ENCODE measurements at places on chromosomes 2 and 18.

DNA sequence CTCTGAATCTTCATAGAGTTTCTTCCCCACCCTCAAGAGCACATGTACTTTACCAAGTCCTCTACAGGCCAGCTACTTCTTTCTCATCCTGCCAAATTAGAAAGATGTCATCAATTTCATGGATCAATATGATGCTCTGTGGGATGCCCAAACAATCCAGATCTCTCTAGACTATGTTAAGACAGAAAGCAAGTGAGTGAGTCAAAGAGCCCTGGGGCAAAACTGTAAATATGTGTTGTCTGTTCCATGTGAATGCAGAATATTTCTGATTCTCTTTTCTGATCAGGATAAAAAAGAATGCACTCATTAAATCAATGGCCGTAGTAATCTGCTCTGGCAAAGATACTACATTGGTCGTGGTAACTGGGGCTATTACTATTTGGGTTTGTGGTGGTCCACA lies 53.1 kb upstream of the ROCK2 start:
- no peak for DNase-seq

DNA sequence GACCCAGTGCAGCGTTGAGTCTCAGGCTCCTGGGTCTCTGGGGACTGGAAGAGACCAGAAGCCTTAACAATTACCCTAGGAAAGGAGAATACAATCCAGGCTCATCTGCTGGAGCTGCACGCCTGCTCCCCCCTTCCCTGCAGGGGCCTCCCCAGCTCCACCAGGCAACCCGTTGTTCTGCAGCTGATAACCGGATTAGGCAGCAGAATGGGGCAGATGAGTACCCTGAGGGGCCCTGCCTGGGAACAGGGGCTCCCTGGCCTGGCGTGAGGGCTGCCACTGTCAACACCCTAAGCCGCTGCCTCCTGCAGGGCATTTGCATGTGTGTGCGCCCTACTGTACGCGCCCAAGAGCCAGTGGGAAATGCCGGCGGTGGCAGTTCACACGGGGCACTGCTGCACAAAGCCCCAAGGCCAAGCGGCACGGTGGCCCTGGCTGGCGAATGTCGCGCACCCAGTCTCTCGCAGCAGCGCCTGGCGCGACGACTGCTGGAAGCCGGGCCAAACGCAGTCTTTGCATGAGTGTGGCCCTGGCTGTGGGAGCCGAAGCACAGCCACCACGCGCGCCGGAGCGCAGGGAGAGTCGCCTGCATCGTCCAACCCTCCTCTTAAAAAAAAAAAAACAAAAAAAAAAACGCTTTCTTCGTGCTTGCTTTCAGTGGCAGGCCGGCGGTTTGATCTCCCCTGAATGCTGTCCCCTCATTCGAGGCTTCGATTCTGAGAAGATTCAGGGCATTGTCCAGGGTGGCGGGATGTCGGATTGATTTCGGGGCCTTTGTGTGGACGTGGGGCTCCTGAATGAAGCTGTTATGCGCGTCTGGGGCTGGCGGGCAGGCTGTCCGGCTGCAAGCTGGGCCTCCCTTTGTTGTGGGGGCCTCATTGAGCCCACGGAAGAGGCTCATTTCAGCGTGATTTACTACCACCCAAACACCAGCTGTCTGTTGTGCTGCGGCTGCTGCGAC lies 63.8 kb downstream of the SETBP1 start:
- no peak for DNase-seq

DNA sequence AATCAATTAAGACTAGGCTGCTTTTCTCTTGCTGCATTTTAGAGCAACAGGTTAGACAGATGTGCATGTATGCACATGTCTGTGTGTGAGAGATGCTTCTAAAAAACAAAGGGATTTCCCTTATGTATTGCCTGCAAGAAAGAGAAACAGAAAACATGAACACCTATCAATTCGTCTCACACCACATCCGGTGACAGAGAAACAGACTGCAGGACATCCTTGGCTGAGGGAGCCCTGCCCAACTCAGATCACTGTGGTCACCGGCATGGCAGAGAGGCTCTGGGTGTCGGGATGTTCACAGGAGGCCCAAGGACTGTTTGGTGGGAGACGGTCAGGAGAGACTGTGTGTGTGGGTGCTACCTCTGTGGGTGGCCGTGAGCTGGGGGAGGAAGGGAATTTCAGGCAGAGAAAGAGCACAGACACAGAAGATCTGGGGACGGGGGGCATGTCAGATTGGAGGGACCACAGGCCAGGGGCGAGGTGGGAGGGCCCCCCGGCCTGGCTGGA lies 24.9 kb downstream of the FHL2 start:
- no peak for DNase-seq

DNA sequence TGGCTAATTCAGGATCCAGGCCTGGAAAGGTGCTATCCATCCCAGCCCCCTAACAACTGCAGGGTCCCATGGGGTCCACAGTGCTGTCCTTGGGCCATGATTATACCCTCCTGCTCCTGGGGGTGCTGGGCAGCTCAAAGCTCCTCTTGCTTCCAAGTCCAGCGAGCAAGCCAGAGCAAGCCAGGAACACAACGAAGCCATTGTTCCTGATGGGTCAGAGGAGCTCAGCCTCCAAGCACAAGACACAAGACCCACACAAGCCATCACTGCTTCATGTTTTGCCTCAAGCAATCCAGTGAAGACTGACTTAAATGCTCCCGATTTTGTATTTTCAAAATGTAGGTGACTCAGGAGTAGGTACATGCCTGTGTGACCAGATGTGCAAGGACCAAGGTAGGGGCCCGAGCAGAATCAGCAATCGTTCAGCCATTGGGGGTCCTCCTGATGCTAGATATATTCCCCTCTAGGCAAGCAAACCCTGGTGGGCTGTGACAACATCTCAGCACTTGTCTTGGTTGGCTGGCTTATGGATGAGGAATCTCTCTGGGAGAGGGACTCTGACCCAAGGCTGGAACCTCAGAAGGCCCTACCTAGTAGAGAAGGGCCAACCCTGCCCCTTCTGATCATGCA lies 90.8 kb downstream of the EPAS1 start:
- no peak for DNase-seq

- no peak for DNase-seq
Measured at GRCh38 chr2:118848381-118849225, 1.2 kb upstream of the EN1 start.

GRCh38 chr2:85921659-85922058 lies 32.9 kb upstream of the ST3GAL5 start:
- no peak for DNase-seq

DNA sequence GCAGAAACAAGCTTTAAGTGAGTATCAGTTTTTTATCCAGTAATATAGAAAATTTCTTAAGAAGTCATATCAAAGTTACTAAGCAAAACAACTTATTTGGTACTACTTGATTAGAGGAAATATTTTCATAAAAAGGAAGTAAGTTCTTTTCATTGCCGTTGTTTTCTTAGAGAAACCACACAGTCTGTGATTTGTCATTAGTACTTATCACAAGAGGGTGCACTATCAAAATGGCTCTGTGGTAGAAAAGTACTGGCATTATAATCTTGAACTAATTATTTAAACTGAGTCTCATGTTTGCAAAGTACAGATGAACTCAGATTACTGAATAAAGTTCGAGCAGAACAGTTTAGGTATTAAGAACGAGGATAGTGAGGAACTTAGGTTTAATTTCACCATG lies 93.4 kb downstream of the IKZF2 start:
- DNase-seq, result no peak

DNA sequence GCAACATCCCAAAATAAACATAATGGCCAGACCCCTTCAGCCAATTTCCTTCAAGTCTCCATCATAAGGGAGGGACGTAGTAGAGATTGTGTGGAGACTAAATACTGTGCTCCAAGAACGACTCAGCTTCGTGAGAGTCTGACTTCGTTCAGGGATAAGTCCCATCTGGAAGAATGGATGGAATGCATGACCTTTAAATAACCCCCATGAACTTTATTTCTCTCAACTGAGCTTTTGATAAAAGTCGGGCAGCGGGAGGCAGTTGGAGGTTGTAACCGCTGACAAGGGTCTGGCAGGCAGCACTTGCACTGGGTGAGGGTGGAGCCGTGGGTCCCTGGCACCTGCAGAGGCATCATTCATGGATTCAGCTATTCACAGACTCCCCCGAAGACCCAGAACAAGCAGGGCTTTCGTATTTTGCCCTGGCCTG lies 115.9 kb downstream of the ZFP36L2 start:
- no peak for DNase-seq

DNA sequence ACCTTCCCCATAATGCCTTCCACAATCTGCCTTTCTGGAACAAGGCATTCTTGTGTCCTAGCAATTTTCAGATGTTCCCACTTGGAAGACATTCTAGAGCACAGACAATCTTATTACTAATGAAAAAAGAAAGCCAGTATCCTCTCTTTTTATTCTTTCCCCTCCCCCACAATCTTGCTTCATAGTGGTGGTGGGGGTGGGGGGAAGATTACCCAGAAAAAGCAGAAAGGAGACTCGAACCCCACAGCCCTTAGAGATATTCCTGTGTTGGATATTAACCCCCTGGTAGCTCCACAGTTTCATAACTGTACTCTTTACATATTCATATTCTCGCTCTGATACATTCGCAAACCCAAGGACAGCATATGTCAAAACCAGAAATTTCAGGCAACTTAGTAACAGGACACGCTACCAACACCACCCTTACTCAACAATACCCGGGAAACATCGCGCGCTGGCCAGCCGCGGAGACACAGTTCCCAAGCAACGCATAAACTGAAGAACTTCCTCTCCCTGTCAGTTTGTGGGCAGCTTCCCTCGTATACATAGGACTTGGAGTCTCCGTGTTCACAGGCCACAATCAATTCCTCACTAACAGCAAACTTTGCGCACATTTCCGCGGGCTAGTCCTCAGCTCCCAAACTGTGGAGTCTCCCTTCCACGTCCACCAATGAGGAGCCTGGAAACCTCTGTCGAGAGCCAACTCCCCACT lies 793 bp downstream of the NR4A2 start:
- peak; percentile 28 for DNase-seq

- DNase-seq, result no peak
Measured at GRCh38 chr2:215579809-215580208, 143.9 kb upstream of the FN1 start.

DNA sequence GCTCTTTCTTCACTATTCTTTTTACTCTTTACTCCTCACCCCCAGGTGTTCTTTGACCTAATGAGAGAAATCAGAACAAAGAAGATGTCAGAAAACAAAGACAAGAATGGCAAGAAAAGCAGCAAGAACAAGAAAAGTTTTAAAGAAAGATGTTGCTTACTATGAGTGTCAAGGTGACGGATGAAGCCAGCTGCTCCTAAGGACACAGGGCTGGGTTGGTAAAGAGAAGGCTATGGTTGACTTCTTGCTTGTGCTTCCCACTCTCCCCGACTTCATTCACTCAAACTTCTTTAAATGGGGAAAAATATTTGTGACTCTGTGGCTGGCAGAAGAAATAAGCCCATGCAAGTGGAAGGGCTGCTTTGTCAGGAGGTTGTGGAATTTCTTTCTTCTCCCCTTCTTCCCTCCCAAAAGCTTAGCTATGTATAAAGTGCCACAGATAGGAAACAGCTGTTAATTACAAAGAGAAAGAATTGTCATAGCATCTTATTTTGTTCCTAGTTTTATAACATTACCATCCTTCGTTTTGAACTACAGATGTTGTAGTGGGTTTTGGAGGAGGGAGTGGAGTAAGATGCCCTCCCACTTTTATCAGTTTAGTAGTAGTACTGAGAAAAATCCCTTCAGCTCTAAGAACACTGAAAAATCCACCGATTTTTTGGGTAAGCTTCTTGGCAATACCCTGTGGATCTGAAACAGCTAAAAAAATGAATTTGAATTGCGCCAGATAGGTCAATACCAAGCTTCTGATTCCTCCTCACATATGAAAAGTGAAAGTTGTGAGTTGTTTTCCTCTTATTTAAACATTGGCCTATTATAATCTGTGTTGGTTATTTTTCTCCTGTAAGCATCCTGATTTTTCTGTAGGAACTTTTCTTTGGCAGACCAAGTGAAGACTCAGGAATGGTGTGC lies 40.7 kb downstream of the RALB start:
- no peak for DNase-seq

- DNase-seq, result no peak
Measured at GRCh38 chr18:24514439-24514838, 54.0 kb downstream of the HRH4 start.

DNA sequence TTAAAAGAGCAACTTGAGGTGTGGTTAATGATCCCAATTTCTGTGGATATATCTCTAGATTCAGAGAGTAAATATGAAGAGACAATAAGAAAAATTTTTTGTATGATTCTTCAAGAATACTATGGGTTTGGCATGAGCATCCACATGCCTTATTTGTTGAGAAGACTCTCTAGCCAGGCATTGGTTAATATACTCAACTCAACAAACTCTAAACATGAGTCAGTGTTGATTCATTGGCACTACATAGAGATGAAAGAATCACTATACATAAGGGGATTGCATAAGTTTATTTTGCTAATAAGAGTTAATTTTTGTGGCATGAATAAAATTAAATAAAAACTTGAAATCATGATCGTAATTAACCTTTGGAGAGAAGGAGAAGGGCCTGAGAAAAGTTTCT lies 930.2 kb upstream of the LRRTM1 start:
- no peak for DNase-seq

- DNase-seq, result no peak
Measured at GRCh38 chr2:169983506-169983905, 156.3 kb downstream of the UBR3 start.

GRCh38 chr18:49723648-49724180 lies 89.6 kb downstream of the ACAA2 start:
- no peak for DNase-seq

- peak; percentile 83 for DNase-seq
Measured at GRCh38 chr2:237923481-237924163, 43.2 kb upstream of the UBE2F start.

DNA sequence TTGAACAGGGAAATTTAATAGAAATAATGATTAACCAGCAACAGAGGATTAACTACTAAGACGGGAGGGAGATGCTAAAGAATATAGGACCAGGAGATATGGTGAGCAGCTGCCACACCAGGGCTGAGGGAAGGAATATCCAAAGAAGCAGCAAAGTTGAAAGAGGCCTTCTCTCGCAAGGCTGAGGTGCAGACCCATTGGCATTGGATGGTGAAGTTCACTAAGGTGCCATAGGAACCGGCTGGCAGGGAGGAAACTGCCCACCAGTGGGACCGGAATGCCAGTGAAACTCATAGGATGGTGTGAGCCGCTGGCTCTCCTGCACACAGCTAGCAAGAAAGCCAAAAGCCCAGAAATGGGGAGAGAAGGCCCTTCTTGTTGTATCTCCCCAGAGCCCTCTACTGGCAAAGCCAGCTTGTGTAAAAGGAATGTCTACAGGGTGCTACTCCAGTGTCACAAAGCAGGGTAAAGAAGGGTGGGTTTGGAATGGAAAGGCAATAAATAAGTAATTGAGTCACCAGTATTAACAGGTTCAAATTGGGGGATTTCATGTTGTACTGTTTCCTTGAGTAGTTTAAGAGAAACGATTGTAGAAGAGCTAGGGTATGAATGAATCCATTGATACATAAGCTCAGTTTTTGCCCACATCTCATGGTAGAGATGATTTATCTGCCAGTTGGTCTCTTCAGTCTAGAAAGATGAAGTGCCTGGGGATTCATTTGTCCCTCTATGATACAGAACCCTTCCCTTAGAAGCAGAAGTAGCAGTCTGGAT lies 36.0 kb downstream of the FARP2 start:
- DNase-seq, result no peak

GRCh38 chr2:212962691-212963090 lies 188.7 kb downstream of the IKZF2 start:
- no peak for DNase-seq

Measured in activated CD8-positive, alpha-beta memory T cell treated with anti-CD3 and anti-CD28 coated beads, Interleukin-2, amount 50 U/mL, for 4 hours (primary cell).